Muscle of back (tissue), 13 donors: ENCODE measurements at places on chromosomes 1 and 21.
A peak's percentile ranks its signal among the peaks of the same experiment; 100 is the strongest.

GRCh38 chr1:18112611-18113010 lies 5.0 kb downstream of the IGSF21 start:
- DNase-seq: no peak

DNA sequence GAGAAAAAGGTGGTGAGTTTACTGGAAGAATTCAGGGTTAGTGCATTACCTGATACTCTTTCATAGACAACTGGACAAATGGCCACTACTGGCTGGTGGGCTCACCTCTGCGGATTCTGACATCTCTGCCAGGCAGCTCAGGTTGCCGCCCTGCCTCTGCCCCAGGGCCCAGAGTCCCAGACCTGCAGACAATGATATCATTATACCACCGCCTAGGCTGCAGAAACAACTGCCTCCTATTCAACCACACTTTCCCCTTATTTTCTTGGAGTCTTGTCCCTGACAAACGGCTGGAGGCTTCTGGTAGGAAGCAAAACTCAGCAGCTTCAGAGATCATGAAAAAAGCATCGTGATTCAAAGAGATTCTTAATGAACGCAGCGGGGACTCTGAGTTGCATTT lies 37.0 kb downstream of the IRF2BP2 start:
- no peak for DNase-seq

DNA sequence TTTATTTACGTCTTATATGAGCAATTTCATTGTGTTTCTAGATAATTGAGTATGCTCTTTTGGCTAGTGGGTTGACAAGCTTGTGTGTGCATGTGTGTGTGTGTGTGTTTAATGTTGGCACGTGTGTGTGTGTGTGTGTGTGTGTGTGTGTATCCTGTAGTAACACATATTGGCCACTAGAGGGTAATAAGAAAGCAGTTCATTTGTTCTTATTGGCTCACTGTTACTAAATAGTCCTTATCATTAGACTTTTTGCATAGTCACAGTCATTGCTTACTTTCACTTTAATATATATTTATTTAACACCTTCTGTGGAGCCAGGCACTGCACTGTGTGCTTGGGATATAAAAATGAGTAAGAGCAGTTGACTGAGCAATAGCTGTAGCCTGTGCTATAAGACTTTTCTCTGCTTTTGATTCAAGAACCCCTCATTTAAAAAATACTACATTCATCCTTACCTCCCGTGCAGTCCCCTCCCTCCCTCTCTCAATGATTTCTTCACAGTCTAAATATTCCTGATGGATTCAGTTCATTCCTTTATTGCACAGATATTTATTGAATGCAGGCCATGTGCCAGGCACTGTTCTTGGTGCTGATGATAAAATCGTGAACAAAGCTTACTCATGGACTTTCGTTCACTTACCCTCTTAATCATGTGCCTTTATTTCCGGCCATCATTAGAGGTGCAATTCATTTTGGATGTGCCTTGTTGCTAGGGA lies 96.7 kb downstream of the DYRK1A start:
- DNase-seq: no peak

GRCh38 chr1:54850069-54850730 lies 36.8 kb downstream of the DHCR24 start:
- no peak for DNase-seq

DNA sequence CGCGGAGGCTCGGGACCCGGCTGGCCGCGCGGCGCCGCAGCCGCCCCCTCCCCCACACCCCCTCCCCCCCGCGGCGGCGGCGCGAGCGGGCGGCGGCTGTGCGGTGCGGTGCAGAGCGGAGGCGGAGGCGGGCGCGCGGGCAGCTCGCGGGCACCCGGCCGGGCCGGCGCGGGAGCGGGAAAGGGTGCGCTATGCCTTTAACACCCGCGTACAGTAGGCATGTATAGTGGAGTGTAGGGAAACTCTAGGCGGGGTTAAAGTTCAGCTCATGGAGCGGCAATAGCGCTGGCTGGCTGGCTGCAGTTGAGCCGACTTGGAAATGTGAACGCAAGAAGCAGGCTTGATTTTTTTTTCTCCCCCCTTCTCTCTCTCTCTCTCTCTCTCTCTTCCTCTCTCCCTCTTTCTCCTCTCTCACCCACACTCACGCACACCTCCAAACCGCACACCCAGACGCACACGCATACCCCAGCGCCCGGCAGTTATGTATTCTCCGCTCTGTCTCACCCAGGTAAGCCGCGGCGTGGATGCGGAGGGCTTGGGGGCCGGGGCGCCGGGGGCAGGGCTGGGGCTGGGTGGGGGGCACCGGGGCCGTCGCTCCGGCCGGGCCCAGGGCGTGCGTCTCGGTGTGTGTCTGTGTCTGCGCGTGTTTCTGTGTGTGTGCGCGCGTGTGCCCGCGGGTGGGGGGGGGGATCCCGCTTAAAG lies at the start of gene NFIA:
Gene NFIA (plus strand): TSS at position 251 of the 702 bp plus-strand sequence.
- DNase-seq: peak; percentile 91

GRCh38 chr21:35142036-35142815 lies 93.1 kb upstream of the RUNX1 start:
- no peak for DNase-seq

- no peak for DNase-seq
These were observed 30.6 kb downstream of the FAM78B start for GRCh38 chr1:166136222-166136621.

GRCh38 chr1:36419569-36419968 lies 21.9 kb upstream of the LSM10 start:
- DNase-seq: no peak

GRCh38 chr1:38331496-38332210 lies 285.1 kb upstream of the POU3F1 start:
- DNase-seq: no peak

GRCh38 chr1:228374711-228375577 lies 31.7 kb downstream of the TRIM11 start:
- DNase-seq: peak; percentile 81

DNA sequence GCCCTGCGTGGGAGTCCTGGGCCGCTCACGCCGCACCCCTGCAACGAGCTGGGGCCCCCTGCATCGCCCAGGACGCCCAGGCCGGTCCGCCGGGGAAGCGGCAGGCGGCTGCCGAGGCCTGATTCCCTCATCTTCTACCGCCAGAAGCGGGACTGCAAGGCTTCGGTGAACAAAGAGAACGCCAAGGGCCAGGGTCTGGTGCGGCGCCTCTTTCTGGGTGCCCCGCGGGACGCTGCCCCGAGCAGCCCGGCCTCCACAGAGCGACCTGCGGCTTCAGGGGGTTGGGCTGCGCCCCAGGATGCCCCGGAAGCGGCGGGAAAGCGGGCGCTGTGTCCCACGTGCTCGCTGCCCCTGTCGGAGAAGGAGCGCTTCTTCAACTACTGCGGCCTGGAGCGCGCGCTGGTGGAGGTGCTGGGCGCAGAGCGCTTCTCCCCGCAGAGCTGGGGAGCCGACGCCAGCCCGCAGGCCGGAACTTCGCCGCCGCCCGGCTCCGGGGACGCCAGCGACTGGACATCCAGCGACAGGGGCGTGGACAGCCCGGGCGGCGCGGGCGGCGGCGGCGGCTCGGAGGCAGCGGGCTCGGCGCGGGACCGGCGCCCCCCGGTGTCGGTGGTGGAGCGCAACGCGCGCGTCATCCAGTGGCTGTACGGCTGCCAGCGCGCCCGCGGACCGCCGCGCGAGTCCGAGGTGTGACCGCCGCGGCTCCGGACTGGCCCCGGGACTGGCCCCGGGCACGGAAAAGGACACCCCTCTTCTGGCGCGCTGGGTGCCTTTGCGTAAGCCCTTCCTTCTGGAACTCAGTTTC lies 2.7 kb downstream of the FAM110D start:
- DNase-seq: no peak

DNA sequence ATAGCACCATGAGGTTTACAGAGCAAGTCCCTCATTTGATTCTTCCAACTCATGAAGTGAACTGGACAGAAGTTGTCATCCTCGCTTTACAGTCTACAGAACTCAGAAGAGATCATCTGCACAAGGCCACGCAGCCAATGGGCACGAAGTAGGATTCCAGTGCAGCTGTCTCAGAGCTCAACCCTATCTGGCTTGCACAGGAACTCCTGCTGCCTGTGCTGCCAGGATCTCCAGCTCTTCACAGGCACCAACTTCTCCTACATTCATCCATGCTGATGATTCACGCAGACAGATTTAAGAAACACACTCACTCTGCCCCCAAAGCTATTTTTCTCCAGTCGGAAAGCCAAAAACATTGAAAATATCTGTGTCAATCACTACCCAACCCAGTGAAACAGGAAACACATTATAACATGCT lies 157.0 kb downstream of the RERE start:
- DNase-seq: peak; percentile 82

DNA sequence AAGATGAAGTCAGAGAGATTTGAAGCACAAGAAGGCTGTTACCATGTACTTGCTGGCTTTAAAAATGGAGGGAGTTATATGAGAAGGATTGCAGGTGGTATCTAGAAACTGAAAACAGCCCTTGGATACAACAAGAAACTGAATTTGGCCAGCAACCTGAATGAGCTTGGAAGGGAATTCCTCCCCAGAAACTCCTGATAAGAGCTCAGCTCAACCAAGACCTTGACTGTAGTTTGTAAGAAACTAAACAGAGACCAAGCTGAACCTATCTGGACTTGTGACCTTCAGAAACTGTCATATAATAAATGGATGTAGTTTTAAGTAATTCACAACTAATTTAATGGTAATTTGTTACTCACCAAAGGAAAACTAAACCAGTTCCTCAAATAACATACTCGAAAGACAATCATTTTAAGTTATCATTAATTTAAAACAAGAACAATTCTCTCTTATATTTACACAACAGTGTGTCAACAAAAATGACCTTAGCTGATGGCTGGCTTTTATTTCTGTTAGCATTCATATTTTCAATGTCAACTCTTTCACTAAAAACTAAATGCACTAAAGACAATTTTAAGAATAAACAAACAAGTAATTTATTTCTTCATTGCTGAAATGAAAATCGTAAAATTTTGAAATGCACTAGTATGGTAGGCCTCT lies 1218.4 kb upstream of the TMPRSS15 start:
- DNase-seq: no peak

DNA sequence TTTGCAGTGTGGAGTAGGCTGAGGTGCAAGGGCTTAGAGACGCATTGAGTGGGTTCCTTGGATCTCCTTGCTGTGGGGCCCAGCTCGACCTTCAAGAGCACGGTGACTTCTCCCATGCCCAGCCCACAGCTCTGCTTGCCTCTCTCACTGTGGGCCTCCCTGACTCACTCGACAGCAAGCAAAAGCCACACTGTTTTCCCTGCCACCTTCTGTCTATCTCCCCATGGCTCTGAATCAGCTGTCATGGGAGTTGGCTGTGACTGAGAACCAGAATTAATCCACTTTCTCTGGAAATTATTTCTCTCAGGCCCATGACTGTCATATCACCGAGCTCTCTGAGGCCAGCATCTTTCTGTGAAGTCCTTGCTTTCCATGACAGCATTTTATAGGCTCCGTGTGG lies 140.7 kb downstream of the NOS1AP start:
- DNase-seq: no peak
